ENCODE measurements at places on chromosomes 7 and 10.
A peak's percentile ranks its signal among the peaks of the same experiment; 100 is the strongest.

- DNase-seq, result no peak
Observed at GRCh38 chr7:151385626-151386300, 24.1 kb downstream of the WDR86 start.

GRCh38 chr10:78656417-78657162 lies 412.2 kb upstream of the ZMIZ1 start:
- DNase-seq, result no peak

DNA sequence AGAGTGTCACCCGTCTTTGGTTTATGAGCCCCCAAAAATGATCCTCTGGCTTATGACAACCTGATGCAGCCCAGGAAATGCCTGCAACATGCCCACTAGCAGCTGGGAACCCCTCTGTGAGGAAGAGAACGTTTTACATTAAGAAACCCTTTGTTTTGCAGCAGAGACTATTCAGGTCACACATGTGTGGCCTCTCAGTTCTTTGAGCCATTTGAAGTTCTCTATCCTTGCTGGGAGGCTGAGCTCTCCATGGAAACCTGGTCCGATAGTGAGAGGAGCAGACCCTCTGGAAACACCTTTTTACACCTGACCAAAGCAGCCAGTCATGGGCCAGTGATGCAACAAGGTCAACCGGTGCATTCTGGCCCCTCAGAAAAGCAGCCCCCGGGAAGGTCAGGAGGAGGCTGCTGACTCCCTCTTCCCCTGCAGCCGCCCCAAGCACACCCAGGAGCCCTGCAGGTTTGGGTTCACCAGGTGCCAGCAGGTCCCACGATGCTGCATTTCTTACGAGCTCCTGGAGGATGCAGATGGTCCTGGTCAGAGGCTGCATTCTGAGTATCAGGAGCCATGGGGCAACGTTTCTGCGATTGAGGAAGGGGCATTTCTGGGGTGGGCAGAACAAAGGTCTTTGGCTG lies 134.3 kb downstream of the ZMYND11 start:
- no peak for DNase-seq

- peak; percentile 30 for DNase-seq
Observed at GRCh38 chr10:75971402-75972211, 540.2 kb downstream of the LRMDA start.

DNA sequence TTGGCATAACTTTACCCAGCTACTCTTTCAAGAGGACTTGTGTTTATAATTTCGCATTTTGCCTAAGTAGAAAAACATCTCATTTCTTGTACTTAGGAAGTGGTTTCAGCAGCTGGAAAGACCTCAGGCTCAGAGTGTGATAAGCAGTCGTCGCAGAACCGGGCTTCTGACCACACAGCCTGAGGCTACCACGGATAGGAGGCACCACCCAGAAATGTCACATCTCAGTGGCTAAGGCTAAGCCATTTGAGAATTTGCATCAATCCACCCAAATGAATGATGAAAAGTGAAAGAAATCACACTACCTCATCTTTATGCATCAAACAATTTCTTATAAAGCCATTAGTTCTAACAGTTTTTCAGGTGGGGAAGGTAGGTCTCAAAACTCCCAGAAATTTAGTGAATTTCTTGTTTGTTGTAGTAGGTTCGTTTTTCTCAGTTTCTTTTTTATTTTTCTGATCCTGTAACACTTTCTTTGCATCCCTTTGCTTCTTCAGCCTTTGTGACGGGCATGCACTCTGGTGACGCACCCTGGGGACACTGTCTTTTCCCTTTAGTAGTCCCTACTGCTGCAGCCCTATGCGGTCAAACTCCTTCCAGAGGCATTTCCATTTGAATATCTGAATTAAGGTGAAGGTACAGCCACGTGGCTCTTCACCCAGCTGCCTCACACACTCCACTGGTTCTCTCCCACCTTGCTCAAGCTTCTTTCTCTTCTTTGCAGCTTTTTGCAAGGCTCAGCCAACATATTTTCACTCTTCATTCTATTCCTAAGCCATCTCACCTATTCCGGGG lies 68.5 kb downstream of the MAP3K8 start:
- DNase-seq, result peak; percentile 35

DNA sequence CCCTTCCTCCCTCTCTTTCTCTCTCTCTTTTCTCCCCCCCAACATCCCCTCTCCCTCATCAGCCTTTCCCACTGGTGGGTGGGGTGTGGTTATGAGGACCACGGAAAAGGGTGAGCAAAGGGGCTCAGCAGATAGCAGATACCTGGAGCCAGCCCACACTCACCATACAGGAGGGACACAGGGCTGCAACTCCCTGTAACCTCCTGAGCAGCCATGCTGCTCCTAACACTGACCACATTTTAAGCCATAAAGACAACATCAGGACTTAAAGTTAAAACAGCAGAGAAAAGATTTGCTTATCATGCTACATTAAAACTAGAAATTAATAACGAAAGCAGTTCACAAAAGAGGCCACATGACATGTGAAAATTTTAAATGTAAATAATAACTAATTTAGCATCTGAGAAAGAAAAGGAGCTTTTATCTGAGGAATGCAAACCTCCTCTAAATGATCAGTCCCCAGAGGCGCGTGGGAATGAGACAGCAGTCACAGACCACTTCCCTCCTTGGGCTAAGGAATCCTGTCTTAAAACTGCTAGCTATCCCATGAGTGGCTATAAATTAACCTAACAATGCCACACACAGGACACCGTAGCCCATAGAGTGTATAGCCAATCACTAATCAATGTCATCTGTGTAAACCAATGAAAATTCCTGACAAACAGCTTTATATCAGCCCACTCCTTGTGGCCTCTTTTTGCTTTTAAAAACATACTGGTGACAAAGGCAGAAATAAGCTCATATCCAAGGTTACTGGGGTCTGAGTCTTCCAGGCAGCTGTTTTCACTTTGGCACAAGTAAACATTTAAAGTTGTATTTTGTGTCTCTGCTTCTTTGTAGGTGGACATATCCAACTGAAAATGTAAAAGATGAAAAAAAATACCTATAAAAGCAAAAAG lies 33.3 kb downstream of the PKD1L1 start:
- DNase-seq, result peak; percentile 64

GRCh38 chr7:5701085-5701914 lies 80.2 kb downstream of the RNF216 start:
- DNase-seq, result no peak

GRCh38 chr10:97321032-97321803 lies 2.1 kb downstream of the FRAT1 start:
- DNase-seq, result no peak

DNA sequence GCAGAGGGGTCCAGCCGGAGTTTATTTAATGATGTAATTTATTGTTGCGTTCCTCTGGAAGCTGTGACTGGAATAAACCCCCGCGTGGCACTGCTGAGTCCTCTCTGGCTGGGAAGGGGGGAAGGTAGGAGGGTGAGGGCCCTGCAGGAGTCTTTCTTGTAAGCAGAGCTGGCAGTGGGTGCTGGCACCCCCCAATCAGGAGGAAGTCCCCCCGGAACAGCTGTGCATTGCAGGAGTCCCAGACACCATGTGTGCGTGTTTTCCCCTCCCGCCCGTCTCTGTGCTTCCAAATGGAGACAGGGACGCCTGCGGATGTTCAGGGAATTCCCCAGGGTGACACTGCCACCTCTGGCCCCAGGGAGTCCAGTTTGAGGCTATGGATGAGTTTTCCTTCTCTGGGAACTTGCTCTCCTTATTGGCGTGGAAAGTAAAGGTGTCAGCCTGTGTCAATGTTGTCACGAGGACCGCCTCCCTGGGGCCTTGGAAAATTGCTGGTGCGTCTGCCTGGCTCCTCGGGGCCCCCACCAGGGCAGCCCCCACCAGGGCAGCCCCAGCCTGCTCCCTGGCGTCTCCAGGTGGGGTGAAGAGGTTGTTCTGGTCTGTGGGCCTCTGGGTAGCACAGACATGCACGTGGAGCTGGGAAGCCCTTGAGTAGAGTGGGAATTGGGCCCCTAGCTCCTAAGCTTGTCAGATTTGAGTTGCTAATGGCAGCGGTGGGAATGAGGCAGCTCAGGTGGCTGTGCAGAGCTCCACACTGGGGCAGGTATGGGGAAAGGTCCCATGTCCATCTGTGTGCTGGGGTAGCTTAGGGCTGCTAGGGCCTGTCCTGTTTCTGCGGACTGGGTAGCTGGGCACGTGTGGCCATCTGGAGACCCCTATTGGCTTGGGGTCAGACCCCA lies 2.7 kb downstream of the FZD9 start:
- DNase-seq, result peak; percentile 27

DNA sequence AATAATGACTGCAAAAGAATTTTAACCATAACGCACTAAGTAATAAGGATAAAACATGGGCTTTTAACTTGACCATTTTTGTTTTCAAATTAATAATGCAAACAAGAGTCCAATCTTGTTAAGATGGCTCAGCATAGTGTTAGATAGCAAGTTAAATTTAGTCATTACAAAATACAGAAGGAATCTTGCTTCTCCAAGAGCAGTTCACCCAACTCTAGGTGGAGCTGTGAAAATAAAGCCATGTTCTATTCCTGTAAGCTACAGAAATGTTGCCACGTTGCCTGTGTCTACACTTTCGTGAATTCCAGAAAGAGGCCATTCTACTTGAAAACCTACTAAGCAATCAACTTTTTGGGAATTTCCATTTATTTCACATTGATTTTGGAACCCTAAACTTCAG lies 191.9 kb downstream of the SFMBT2 start:
- DNase-seq, result no peak

DNA sequence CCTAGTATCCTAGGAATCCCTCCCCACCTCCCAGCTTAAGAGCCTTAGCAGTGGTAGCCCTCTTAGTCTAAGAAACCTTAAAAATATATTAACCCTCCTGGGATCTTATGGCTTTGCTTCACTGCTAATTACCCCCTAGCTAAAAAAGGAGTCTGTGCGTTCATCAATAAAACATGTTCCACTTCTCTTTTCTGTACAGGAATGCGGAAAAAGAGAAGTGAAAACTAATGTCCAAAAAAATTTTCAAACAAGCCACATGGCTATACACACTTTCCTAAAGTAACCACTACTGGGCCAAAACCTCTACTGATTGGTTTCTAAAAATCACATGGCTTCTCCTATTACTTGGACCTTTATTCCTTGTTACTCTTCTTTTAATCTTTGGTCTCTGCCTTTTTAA lies 667.1 kb upstream of the LRRTM3 start:
- no peak for DNase-seq

DNA sequence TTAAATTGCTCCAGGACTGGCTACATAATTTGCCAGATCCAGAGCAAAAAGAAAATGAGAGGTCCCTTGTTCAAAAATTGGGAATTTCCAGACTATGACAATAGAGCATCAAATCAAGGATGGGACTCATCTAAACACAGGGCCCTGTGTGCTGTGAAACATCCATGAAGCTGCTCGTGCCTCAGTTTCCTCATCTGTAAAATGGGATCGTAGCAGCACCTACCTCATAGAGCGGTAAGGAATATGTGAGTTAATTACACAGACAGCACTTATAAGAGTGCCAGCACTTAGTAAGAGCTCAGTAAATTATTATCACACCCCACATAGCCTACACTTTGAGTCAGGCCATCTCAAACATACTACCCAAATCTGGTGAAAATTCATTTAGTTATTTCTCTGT lies 135.9 kb upstream of the RHEB start:
- DNase-seq, result no peak

- DNase-seq, result peak; percentile 48
Observed at GRCh38 chr10:101779544-101780186, 3.6 kb downstream of the NPM3 start.

DNA sequence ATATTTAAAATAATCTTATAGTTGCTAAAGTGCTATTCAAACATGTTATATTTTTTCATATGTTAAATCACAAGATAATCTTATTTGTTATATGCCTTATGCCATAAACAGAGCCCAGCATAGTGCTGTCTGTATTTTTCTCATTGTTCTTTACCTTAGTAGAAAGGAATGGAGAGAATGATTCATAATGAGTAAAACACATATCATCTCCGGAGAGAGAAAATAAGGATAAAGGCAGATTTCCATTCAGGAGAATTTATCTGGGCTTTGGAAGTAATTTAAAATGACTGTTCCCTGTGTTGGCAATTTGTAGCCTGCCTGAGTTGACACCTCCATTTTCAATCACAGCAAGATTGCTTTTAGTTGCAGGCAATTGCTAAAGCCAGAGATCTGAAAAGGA lies 30.2 kb downstream of the CHN2 start:
- no peak for DNase-seq

DNA sequence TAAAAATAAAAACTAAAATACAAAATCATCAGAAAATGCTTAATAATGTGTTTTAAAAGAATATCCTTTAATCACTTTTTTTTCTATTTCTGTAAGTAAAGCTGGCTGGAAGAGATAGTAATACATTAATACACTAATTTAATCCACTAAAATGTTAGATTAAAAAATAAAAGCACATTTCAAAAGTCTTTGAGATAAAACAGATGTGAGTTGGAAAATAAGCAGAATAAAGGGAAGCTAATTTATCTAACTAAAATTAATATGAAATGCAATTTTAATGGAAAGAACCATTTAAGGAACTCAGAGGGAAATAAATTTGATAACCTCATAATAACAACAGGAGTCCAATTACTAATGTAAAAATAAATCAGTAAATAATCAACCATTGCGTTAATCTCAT lies 774.8 kb upstream of the MBL2 start:
- DNase-seq, result no peak

- no peak for DNase-seq
Observed at GRCh38 chr7:4879396-4880081, 4.0 kb downstream of the RADIL start.

DNA sequence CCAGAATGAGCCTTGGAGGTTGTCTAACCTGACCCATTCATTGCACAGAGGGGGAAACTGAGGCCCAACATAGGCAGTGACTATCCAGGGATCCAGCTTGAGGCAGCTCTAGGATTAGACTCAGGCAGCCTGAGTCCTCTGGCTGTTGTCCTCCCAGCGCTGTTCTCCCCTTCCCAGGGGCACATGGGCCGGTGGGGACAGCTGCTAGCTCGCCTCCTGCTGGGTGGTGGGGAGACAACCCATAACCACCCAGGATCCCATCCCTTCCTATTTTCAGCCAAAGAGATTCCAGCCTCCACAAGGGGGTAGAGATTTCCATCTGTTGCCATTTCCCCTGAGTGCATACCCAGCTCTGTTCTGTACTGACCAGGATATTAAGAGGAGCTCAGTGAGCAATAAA lies 145.1 kb upstream of the GPR26 start:
- DNase-seq, result no peak

- no peak for DNase-seq
Observed at GRCh38 chr7:18828260-18828993, 289.0 kb downstream of the TWIST1 start.

DNA sequence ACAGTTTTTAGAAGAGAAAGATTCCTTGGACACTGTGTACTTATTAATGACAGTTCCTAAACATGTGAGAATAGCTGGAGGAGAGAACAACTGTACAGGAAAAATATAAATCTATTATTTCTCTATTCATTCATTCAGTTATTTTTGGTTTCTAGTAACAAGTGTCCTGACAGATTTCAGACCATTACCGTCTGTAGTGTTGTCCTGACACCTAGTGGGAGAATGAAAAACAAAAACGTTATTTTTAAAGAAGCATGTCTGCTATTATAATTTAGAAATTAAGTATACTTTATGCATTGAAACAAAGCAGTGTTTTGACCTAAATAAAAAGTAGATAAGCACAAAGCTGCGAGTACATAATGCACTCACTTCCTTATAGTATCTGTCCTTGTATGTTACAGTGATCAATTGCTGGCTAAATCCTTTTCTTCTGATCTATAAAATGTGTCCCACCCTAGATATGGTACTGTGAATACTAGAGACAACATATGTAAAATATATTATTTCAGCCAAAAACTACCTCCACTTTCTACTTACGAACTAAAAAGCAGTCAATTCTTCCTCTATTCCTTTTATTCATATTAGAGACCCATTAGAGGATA lies 575.6 kb downstream of the ARL4A start:
- DNase-seq, result peak; percentile 22
